ENCODE measurements at places on chromosomes 12 and 14.

GRCh38 chr12:89927226-89927698 is 218.6 kb upstream of the ATP2B1 start:
- DNase-seq: peak; percentile 85

GRCh38 chr12:128318946-128319345 is 52.0 kb downstream of the TMEM132C start:
- DNase-seq: no peak

DNA sequence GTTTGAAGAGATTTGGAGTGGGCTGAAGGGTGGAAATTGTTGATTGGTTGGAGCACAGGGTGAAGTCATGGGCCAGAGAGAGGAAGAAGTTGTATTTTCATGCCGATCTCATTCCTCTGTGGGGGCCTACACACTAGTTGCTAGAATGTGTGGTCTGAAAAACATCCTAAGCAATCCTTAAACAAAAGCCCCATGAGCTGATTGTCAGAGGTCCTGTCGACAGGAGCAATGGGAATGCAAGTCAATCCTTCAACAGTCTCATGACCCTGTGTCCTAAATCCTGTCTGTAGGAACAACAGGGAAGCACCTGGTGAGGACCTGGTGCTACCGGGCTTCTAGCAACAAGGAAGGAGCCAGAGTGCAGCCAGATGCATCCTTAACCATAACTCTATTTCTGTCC is 324.0 kb upstream of the TMEM132C start:
- no peak for DNase-seq

GRCh38 chr14:24207104-24207551 is 1.6 kb downstream of the TSSK4 start:
- DNase-seq: no peak

DNA sequence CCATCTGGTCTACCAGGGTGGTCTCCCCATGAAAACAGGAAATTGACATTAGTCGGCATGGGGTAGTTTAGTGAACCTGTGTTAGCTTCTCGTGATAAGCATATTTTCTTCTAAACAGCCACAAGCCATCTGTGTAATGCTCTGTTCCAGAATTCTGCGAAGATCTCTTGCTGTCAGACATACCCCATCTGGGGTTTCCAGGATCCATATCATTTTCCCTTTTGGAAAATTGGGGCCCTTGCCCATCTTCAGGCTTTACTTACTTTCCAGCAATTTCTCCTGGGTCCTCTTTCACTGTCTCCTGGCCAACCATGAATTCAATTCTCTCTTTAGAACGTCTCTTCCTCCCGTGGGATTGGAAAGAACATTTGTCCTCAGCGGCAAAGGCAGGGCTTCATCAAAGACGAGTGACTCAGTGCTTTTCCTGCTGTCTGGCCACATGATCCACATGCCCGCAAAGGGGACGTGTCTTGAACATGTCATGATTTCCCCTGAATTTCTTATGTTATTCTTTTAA is 21.4 kb upstream of the NCOR2 start:
- peak; percentile 73 for DNase-seq

DNA sequence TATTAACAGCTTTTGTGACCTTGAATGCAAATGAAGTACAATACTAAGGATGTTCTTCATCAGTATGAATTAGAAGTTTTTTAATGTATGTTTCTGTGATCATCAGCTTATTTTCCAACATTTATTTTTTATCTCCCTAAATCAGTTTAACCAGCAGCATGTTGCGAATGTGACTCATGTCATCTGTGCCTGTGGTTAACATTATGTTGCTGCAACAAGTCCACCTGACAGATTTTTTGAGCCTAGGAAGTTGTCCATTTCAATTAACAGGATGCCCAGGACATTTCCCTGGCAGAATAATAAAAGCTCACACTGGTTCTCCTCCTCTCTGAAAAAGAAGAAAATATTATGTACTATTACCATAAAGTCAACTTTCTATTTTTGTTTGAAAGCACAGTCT is 155.5 kb downstream of the SYT1 start:
- DNase-seq: no peak

DNA sequence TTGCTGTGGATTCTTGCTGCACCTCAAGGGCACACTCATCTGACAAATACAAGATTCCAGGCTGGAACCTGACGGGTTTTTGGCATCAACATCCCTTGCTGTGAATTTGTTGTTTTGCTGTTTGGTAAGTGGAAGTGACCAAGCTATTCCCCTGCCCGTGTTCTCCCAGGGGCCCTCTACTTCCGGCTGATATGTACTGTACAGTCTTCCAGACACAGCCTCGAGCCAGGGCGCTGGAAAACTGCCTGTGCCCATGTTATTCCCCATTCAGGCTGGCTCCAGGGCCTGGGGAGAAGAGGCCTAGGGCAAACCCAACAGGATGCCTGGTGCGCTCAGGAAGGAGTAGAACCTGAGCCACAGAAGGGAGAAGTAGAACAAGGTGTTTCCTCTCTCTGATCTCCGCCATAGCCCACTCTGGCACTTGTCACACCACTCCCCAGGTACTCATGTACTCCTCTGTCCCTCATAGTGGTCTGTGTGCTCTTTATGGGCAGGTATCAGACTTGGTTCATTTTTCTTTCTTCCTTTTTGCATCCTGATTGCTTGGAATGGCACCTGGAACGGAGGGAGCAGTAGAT is 67.8 kb upstream of the LTA4H start:
- DNase-seq: no peak

- DNase-seq: no peak
Measured at GRCh38 chr12:105562199-105562971, 231.9 kb downstream of the C12orf75 start.

DNA sequence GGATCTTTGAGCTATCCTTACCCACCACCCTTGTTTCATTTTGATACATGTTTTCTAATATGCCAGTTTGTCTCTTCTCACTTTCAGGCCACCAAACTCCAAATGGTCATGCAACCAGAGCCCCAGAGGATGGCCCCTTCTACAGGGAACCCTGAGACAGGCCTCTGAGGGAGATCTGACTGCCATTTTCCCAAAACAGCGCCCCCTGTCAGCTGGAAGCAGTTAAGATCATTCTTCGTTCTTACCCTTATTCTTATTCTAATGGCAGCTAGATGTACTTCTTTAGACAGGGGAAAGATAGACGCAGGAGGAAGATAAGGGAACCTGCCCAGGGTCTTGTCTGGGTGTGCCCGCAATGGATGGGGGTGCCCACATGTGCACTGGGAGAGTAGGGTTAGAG is 38.4 kb downstream of the C12orf56 start:
- peak; percentile 31 for DNase-seq

GRCh38 chr12:22576473-22576872 is 32.1 kb upstream of the C2CD5 start:
- no peak for DNase-seq

DNA sequence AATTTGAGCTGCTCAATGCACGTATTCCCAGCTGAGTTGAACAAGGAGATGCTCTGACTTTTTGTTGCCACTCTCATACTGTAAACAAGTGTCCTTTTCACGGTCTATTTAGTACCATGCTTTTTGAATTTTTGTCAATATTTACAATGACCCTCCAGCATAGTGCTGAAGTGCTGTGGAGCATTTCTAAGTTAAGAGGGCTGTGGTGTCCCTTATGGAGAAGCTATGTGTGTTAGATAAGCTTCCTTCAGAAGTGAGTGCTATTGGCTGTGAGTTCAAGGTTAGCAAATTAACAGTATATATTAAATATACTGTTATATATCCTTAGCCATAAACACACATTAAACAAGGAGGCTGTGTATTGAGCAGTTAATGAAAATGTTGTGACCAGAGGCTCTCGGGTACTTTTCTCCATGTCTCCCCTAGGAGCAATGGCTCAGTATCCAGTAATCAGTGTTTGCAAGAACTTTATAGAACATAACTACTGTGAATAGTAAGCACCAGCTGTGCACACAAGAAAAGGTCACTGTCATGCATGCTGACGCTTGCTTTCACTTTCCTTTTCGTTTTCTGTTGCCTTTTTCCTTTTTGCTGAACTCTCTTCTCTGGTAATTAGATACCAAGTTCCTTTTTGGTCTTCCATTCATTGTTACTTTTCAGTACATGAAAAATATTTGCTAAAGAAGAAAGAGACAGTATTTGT is 187.2 kb upstream of the NEDD1 start:
- DNase-seq: peak; percentile 62

DNA sequence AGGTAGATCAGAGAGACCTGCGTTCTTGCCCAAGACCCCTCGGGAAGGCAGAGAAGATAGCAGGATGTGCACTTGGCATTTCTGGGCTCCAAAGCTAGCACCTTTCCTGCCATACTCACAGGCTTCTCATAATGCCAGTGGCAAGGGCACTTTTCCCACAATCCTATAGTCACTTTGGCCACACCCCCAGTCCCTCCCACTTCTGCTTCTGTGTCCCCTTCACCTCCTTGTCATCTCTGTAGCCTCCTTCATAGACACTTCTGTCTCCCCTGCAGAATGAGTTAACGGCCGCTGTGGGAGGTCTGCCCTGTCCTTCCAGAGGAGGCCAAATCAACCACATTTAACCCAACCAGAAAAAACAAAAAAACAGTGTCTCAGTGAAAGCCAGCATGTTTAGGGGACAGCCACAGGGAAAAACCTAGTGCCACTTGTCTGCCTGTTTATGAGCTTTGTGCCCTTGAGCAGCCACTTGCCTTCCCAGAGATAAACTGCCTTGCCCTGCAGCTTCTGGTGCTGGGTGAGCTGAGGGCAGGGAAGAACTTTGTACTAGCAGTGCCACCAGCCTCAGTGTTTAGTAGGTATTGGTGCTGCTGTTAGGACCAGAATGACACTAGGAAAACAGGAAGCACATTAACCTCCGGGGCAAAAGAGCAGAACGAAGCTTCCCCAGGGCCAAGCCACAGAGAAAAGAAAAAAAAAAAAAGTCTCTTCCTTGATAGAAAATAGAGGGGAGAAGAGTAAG is 193.0 kb upstream of the PWP1 start:
- peak; percentile 62 for DNase-seq

DNA sequence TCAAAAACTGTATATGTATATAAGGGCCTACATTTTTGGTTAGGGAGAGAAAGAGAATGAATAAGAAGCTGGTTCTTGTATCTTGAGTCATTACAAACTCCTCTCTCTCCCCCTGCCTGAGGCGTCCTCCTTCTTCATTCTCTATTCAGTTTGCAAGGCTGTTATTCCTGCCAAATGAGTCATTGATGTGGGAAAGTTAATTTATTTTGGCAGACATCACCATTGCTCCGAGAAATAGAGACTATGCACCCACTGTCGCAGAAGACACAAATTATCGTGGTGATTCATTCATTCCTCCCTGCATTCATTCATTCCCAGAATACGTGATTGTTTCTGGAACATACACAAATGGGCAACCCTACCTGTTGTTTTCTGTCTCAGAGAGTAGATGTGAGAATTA is 112.5 kb upstream of the MED13L start:
- no peak for DNase-seq

GRCh38 chr12:2588345-2588744 is 206.4 kb upstream of the FKBP4 start:
- DNase-seq: peak; percentile 5

DNA sequence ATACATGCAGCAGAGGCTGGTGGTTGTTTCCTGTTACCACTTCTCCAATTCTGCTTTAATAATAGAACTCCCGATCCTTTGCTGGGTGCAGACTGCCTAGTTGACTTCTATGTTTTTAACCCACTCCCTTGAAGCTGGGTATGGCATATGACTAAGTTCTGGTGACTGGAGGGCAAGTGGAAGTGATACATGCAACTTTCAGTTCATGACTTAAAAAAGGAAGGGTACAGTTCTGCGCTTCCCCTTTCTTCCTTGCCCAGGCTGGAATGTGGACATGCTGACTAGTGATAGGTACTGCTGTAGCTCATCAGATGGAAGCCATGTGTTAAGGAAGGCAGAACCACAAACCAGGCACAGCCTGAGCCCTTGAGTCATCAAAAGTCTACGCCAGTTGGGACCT is 2.4 kb upstream of the A2M start:
- DNase-seq: peak; percentile 81

GRCh38 chr12:54988402-54989054 is 4.0 kb upstream of the TESPA1 start:
- DNase-seq: no peak

DNA sequence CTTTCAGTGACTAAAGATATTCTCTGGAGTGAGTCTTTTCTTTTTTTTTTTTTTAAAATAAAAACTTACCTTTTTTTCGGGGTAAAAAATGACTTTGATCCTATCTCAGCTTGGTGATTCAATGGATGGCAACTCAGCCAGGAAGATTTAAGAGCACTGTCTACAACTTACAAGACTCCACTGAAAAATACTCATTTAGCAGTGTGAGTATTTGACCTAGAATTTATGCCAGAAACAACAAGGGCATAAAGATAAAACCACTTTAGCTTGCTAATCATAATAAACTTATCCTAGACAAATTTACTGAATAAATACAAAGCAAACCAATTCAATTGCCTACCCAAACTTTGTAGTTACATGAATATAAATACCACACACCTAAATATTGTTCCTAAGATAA is 446.6 kb downstream of the RPS29 start:
- DNase-seq: no peak

DNA sequence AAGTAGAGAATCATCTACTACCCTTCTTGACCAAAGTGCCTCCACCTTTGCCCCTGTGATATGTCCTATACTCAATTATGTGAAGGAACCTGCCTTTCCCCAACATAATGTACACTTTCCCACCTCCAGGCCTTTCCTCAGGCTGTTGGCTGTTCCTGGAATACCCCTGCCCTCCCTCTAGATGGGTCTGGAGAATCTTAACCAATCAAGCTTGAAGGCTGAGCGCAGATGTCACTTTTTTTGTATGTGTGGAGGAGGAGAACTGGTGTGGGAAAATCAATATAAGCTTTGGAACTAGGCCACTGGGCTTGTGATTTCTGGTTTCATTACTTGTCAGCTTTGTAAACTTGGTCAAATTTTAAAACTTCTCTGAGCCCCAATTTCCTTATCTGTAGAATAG is 4.7 kb downstream of the BMAL2 start:
- no peak for DNase-seq

DNA sequence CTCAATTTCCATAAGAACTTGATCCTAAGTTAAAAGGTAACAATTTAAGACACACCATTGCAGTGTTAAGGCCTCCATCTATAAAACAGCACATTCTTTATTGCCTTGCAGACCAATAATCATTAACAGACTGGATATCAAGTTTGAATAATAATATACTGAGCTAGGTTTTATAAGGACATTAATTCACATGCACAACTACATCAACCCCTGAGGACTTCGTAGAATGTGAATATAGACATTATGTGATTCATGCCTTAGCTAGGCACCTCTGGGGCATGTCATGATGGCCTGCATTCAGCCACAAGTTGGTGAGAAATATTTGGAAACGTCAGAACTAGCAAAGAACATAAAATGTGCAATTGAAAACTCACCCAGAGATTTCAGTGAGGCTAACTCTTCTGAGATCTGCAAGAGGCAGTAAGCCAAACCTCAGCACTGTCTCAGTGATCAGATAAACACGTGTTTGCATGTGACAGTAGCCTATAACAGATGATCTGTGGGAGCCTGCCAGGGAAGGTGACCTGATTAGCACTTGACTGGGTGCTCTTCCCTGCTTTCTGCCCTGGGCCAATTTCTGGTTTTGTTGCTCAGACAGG is 492.2 kb downstream of the FLRT2 start:
- no peak for DNase-seq

- DNase-seq: no peak
Measured at GRCh38 chr12:115332945-115333344, 649.0 kb upstream of the TBX3 start.

All from NB4 (cell line).